Left colon (tissue), 2 donors: ENCODE measurements at places on chromosomes 7 and 10. TPM values are rescaled to one million over a fixed set of nuclear protein-coding genes. Genes with fewer than 3 reads are reported as not detected.

Gene THNSL1
- 2.5 TPM for total RNA-seq

Gene FAM13C
- total RNA-seq: 6.4 TPM

Gene CFAP43
- 0.34 TPM for total RNA-seq

Gene PDCD11
- total RNA-seq: 26.3 TPM

Gene RGR
- total RNA-seq: not detected

Gene ZNF467
- total RNA-seq: 1.5 TPM

- DNase-seq: no peak
Measured at GRCh38 chr7:83005410-83005809, 157.3 kb downstream of the PCLO start.

GRCh38 chr10:120478386-120478785 is 21.4 kb downstream of the PLPP4 start:
- DNase-seq: no peak

DNA sequence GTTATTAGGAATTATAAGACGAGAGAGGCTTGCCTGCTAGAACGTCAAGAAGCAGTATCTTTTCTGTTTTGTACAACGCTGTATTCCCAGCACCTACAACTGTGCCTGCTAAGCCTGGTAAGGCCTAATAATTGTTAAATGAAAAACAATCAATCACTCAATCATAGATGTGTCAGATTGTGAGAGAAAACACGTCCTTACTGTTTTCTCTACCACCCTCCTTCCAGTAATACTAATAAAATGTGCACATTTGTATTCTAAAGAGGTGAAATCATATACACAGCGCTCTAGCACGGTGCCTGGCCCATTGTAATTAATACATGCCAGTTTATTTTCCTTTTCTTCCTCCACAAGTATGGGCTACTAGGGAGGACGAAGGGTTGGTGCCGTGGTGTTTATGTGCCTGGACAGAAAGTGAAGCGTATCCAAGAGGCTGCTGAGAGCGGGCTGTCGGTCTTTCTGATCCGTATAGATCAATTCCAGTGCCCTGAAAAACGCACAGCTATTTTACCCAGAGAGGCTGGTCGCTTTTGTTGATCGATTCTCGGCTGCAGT is 1.5 kb upstream of the AUTS2 start:
- no peak for DNase-seq

DNA sequence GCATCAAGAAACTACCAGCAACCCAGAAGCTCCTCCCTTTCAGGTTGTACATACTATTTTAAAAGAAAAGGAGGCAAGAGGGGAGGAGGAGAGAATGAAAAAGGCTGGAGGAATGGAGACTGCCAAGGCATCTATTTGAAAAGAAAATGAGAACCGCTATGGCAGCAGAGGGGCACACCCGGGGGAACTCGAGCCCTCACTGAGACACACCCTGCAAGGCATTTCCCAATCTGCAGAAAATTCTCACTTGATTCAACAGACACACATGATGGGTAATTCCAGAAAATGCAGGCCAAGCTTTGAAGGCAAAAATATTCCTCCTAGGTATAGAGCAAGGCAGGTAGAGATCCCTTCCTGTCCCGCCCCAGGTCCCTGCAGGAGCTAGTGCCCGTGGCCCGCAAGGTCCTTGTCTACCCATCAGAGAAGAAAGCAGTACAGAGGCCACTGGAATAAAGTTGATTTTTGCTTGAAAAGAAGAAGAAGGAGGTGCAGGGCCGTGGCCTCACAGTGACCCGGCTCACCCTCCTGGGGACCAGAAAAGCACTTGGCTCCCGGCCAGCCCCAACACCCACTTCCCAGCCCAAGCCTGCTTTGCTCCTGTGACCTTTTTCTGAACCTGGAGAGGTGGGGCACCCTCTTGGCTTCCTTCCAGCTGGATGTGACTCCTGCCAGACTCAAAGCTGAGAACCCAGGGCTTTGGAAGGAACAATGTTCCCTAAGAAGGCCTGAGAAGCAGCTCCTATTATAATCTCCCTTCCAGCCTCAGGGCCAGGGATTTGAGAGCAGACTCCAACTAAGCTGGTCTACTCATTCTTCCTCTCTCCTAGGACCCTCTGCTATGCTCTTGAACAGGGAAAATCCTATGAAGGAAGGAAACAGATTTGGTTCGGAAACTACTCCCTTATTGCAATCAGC is 6.2 kb upstream of the PIK3CG start:
- DNase-seq: peak; percentile 63

DNA sequence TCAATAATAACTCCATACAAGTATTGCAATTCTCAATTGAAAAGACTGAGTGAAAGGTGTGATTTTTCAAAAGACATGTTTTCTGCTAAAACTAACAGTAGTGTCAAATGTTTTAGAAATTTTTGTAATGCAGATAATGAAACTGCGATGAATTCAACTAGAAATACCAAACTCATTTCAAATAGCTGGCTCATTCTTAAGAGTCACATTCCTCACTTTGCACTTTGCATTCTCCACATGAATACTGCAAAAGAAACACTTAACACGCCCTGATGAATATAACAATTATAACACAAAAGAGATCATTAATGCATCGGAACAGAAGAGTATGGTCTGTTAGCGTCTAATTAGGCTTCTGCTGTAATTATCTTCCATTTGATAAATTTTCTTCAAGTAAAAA is 15.5 kb upstream of the TSPAN12 start:
- DNase-seq: no peak

GRCh38 chr7:140127360-140128127 is 49.2 kb downstream of the KDM7A start:
- DNase-seq: no peak

- no peak for DNase-seq
Measured at GRCh38 chr7:17661982-17662585, 278.2 kb downstream of the SNX13 start.

DNA sequence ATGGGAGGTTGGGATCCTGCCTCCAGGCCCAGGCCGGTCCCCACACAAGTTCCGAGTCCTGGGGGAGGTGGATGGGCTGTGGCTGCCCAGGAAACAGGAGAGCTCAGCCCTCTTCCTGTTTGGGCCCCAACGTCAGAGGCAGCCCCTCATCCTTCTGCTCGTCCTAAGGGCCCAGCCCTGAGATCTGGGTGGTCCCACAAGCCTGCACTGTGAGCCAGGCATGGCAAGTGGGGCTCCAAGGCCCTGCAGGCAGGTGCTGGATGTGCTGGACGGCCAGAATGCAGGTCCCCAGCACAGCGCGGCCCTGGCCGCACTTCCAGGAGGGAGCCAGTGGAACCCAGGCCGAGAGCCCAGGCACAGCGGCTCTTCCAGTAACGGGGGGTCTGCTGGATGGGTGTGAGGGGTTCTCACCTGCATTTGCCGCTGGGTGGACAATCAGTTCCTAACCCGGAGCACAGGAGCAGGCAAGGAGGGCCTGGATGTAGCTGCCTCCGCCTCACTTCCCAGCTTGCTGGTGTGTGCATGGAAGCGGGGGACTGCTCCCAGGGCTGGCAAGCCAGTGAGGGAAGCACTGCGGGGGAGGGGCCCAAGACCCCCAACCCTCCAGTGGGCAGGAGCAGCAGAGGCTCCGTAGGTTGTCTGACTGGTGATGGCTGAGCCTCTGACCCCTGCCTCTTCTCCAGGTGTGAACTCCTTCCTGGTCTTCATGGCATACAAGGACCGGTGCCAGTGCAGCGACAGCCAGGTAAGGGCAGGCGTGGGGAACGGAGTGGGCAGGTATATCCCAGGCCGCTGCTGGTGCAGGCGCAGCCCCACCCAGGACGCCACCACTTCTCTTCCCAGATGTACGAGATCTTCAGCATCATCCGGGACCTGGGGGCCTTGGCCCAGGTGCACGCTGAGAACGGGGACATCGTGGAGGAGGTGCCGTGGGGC is 9.7 kb downstream of the DPYSL4 start:
- no peak for DNase-seq

DNA sequence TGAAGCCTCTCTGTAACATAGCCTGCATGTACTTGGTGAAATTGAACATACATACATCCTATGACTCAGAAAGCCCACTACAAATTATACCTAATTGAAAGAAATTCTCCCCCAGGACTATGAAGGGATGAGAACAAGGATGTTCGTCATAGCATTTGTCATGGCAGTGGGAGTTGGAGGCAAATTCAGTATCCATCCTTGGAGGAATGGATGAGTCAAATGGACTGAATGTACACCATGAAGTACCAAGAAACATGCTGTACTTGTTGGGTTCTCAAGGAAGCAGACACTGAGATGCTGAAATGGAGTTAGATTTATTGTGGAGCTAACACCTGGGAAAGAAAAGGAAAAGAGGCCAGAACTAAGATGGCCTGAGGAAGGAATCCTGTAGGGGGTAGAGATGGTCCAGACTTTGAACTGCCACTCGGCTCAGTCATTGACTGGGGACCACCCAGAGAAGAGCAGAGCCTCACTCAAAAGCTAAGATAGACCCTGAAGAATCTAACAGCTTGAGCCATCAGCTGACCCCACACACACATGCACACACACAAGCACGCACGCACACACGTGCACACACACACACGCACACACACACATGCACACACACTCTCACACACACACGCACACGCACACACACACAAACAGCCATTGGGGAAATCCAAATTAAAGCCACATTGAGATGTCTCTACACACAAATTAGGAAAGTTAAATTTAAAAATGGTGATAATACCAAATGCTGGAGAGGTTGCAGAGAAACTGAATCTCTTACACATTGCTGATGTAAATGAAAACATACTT is 22.3 kb downstream of the AOC1 start:
- DNase-seq: no peak

- no peak for DNase-seq
Measured at GRCh38 chr7:2181077-2181854, 51.5 kb downstream of the MAD1L1 start.

DNA sequence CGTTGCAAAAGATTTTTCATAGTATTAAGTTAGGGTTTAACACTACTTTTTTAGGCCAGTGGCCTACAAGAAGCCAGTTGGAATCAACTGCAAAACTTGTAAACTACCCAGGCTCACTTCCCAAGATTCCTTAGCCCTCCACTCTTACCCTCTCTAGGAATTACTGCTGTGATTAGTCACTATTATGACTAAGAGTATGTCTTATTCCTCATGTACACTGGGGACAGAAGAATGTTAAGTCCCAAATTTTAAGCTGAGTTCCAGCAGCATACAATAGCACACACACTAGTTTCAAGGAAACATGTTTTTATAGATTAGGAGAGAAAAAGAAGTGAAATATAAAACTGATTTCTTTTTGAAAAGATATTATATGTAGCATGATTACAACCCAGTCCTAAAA is 42.8 kb downstream of the FBXL13 start:
- no peak for DNase-seq

DNA sequence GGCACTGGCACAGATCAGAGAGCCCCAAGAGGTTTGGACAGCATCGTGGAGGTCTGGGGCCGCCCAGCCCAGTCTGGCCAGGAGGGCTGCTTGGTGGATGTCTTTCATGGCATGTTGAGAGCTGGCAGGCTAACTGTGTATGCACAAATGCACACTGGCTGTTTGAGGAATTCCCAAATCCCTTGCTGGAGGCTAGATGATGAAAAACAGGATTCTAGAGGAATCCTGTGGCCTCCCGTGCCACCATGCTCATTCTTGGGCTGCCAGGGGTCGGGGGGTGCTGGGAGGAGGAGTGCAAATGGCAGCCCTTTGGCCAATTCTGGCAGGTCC is 26.5 kb downstream of the LEP start:
- DNase-seq: no peak

- DNase-seq: peak; percentile 76
Measured at GRCh38 chr10:72263613-72264241, 10.0 kb upstream of the DDIT4 start.

GRCh38 chr7:121797657-121798452 is 75.1 kb upstream of the PTPRZ1 start:
- DNase-seq: no peak

DNA sequence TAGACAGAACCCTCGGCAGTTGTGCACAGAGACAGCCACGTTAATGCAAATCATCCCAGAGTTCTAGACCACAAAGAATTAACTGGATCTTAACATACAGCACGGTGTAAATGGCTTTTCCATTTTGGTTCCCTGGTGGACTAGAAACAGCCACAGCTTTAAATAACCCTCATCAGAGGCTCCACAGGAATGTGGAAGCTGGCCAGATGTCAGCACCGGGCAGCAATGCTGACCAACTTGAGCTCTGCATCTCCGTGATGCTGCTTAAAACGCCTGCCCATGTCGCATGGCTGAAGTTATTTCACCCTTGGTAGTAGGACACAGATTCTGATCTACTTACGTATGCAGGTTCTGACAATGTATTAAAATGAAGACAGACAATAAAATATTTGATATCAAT is 24.5 kb downstream of the RSU1 start:
- no peak for DNase-seq

DNA sequence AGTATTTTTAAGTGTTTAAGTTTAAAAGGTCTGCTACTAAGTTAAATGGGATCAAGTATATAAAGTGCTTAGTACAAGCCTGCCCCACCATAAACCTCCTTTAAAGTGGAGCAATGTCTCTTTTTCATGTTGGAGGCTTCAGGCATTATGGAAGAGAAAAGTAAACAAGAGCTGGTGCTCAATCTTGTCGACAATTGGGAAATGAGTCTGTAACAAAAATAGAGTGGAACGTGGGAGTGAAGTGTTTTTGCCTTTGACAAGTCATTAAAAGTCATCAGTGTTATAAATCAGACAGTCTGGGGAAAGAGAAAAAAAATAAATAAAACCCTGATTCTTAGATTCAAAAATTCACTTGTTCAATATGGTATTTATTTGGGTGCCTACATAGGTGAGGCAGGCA is 44.7 kb downstream of the DNAJC12 start:
- DNase-seq: no peak

- DNase-seq: no peak
Measured at GRCh38 chr7:113976508-113976907, 57.7 kb upstream of the PPP1R3A start.

- DNase-seq: no peak
Measured at GRCh38 chr7:151514461-151515275, 5.0 kb downstream of the RHEB start.

- DNase-seq: no peak
Measured at GRCh38 chr10:11235771-11236170, 218.1 kb downstream of the CELF2 start.
